ENCODE measurements at places on chromosomes 1 and 21.
A peak's percentile ranks its signal among the peaks of the same experiment; 100 is the strongest.

DNA sequence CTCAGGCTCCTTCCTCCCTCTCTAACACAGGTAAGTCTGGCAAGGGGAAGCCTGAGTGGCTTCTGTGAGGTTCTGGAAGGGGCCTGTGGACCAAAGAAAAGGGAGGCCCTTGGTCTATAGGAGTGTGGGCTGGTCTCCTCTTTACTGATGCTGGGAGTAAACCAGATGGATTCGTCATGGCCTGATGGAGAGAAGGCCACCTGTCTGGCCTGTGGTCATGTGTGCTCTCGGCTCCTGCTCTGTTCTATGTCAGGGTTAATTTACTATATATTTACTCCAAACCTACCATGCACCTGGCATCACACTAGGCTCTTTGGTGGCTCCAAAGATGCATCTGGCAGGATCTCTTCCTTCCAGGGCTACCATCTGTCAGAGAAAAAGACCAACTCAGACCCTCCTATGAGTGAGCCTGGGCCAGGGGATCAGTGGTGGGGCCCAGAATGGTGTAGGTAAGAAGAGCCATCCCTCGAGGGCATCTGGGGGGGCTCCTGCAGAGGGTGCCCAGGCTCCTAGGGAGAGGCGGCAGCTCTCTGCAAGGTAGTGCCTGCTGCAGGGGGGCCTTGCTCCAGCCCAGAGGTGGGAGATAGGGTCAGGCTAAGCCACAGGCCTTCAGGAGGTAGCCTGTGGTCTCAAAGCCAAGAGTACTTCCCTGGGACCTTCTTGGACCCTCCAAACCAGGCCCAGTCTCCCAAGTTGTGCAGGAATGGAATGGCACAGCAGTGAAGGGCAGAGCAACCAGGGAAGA, 68.2 kb upstream of the SELENON start:
- DNase-seq, result no peak

- no peak for DNase-seq
These were observed 91.6 kb downstream of the CD247 start for GRCh38 chr1:167426716-167427115.

DNA sequence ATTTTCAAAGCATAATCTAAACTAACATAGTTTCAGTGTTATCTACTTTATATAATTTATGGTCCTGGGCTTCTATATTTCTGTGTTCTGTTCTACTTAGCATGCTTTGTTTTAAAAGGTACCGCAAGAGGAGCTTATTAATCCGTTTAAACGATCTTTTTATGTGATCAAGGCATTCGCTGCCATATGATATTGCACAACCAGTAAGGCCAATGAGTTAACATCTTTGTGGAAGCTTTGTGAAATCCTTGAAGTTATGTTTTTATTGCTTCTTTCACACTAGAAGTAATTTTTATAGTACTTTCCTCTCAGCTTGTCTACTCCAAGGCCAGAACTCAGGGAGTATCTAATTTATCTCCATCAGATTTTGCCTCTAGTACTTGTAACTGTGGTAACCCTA, 8.9 kb downstream of the LRRC8C start:
- DNase-seq, result no peak

DNA sequence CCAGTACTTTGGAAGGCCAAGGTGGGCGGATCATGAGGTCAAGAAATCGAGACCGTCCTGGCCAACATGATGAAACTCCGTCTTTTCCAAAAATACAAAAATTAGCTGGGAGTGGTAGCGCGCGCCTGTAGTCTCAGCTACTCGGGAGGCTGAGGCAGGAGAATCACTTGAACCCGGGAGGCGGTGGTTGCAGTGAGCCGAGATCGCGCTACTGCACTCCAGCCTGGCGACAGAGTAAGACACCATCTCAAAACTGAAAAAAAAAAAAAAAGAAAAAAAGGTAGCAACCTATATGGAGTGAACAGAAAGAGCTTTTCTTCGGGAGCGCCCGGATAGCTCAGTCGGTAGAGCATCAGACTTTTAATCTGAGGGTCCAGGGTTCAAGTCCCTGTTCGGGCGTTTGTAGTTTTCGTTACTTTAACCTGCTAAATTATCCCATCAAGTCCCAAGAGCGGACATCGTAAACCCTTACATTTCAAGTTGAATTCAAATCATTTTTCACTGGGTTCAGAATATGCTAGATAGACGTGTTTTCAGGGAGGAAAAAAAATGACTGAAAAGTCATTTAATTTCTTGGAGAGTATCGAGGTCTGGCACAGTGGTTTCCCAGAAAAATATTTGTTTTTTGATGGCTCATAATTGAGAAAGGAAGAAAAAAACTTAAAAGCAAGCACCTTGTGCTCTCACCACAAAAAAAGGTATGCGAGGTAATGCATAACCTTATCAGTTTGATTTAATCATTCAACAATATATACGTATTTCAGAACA, 9.8 kb upstream of the MDM4 start:
- DNase-seq, result peak; percentile 93

GRCh38 chr1:23341931-23342692, 2.0 kb downstream of the HNRNPR start:
- DNase-seq, result no peak

DNA sequence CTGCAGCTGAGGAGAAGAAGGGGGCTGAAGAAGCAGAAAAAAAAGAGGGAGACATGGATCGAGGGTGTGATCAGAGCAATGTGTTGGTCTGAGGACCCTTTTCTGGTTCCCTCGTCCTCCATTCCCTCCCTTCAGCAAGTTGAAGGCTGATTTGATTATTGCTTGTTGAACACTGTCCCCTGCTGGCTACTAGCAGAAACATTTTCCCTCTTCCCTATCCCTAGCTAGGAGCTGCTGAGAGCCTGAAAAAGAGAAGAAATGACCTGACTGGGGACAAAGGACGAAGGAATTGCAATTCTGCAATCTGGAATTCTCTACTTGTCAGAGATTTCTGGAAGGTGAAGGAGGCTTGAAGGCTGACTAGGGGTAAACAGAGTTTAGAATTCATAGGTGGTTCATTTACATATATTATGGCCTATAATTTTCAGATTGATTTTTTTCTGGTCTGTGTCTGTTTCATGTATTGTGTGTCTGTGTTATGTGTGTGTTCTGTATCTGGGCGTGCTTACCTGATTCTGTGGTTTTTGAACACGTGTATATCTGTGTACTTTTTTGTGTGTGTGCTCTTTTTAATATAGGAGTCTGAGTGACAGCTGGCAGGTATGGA, 9.8 kb downstream of the NHLH1 start:
- DNase-seq, result peak; percentile 73

- DNase-seq, result peak; percentile 84
These were observed at the start of gene LAX1 for GRCh38 chr1:203765029-203765837. TSS of gene LAX1 (plus strand) at chr1:203765183. CDS start at chr1:203765566, 383 bp downstream.

- DNase-seq, result no peak
These were observed 154.3 kb upstream of the RNPC3 start for GRCh38 chr1:103371234-103371633.

DNA sequence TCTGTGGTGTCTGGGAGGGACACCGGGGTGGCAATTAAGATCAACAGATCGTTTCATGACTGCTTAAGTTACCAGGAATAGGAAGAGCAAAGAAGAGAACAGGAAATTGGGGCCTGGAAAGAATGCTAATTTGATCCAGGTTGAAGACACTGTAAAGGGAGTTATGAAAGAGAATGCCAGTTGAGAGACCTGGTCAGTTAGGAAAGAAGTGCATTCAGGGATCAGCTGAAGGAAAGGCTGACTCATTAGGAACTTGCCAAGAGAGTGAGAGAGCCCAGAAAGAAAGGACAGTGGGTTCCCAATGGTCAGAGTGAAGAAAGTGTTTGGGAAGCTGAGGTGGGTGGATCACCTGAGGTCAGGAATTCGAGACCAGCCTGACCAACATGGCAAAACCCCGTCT, 119.6 kb downstream of the UBE2U start:
- DNase-seq, result no peak

- DNase-seq, result no peak
These were observed 611 bp upstream of the PIK3C2B start for GRCh38 chr1:204495078-204495753.

- no peak for DNase-seq
These were observed 78.8 kb downstream of the EPHB2 start for GRCh38 chr1:22789356-22789994.

DNA sequence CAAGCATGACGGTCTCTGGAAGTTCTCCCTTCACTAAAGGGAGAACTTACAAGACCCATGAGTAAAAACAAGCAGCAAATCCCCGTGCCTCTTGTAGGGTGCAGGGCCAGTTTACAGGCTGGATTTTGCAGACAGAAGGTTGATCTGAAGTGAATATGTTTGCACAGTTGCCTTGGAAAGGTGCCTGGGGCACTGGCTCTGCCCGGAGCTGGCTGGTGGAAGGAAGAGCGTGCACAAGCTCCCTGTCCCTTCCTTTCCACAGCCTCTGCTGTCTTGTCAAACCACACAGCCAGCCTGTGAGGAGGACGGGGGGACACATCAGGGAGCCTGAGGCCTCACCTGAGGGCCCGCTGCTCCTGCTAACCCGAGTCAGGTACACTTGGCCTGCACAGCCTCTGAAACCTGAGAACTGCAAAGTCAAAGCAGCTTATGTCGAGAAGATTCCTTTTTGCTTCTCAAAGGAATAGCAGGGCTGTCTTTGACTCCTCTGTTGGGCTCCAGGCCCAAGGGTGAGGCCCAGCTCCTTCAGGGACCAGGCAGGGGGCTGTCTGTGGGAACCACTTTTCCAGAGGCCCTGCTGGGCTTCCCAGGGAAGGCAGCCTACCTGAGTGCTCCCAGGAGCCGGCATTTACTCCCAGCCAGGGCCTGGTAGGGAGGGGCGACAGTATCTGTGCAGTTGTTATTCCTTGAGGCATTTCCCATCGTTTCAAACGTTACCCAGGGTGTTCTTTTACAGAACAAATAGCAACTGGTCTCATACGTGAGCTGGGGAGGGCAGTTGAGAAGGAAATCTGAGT, 251.5 kb downstream of the SIPA1L2 start:
- no peak for DNase-seq

- peak; percentile 46 for DNase-seq
These were observed at the start of gene GPR153 for GRCh38 chr1:6260961-6261614. TSS of gene GPR153 (minus strand) at chr1:6261098. CDS start at chr1:6254905, 6,193 bp downstream.

DNA sequence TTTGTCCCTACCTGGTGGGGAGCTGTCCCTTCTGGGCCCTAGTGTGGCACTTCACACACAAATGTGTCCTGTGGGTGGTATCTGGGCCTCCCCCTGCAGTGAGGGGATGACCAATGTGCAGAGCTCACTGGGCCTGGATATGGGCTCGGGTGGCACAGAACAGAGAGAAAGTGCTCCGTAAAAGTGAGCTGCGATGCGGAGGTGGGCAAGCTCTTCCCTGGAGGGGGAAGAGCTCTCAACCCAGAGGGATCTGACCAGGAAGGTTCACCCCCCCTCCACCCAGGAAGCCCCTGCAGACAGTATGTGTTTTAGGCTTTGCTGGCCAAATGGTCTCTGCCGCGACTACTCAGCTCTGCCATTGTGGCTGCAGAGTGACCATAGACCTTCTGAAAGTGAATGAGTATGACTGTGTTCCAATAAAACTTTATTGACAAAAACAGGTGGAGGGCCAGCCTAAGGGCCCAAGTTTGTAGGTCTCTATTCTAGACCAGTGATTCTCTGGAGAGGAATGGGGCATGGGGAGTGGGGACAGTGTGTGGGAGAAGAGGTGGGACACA, 8.6 kb upstream of the ITGB2 start:
- DNase-seq, result peak; percentile 42
